ENCODE measurements at places on chromosomes 2 and 18.

DNA sequence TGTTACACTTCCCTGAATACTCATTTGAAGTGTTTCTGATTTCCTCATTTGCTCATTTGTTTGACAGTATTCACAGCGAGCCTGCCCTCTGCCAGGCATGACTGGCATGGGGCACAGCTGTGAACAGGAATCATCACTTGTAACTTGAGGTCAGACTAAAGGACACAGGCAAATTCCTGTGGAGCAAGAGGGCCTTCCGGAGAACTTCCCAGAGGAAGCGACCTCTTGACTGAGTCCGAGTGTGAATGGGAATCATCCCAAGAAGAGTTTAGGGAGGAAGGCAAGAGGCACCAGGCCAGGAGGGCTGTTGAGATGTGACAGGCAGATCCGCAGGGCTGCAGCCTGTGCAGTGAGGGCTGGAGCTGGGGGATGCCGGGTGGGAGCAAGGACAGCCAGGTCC is 45.4 kb downstream of the LIMS1 start:
- no peak for DNase-seq

- DNase-seq = no peak
Observed at GRCh38 chr2:173090276-173090877, 14.7 kb downstream of the MAP3K20 start.

DNA sequence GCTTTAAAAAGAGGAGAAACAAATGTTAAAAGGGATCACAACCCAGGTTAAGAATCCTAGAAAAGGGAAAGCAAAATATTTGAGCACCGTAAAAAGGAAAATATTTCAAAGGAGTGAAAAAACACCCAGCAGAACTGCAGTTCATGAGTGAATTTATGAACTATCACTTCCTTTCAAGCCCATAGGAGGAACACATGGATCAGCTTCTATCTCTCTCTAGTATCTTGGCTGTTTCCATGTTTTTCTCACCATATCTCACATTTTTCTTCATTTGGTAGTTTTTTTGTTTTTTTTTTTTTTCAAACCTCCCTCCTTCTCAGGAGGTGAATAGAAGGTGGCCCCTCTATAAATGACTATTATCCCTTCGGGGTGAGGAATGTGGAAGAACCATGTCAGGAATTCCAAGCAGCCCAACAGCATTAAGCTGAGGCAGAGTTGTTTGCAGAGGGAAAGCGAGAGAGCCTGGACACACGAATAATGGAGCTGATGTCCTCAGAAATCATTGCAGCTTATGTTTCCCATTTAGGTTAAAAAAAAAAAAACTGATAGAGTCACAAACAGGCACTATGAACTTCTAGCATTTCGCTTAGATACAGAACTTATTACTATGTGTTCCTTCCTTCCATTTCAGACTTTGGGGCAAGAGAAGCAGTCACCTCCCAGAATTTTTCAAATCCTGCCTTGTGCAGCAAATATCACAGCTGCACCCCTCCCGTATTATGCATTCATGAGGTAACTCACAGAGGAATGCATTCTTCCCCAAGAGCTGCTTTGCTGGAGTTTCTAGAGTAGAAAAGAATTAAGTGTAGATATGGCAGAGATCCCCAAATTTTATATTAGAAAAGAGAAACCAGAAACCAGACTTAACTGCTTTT is 315.6 kb downstream of the IRS1 start:
- DNase-seq = no peak

DNA sequence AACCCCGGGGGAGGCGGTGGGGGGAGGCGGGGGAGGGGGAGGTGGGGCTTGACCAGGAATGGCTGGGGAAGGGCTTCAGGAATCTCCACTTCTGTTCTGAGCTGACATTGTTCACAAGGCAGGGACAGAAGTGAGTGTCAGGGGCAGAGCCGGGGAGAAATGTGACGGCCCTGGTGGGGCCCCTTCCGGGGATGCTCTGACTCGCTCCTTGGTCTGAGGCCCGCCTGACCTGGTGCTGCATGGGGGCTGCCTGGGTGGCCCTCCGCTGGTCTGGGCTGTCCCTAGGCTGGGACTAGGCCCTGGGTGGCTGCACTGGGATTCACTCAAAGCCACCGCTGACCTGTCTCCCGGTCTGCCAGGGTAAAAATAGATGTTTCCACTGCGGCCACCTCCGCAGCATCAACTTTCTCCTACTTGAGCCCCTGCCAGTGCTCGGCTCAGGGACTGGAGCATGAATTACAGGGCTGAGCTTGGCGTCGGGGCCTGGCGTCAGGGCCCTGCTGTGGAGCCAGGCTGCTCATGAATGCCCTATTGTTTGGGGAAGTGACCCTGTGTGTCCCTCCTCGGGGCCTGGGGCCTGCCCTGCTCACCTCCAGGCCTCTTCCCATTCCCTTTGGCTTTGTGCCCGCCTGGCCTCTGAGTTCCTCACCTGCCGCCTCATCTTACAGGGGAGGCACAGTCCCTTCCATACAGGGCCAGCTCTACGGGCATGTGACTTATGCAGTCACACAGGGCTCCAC is 247.5 kb downstream of the DYSF start:
- DNase-seq = no peak

GRCh38 chr2:129170570-129170969 is 808.9 kb upstream of the RAB6C start:
- DNase-seq = no peak

DNA sequence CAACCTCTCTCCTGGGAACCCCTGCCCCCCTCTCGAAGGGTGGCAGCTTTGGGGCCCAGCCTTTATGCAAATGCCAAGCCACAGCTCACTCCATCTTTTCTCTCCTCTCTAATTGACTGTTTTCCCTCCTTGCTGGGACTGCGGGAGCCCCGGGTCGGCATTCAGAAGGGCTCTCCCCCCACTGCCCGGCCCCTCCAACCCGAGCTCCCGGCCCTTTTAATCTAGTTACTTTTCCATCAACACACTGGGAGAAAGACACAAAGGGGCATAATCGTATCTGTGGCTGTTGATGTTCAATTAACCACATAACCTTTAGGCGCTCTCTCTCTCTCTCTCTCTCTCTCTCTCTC is 95.4 kb downstream of the INHBB start:
- no peak for DNase-seq

DNA sequence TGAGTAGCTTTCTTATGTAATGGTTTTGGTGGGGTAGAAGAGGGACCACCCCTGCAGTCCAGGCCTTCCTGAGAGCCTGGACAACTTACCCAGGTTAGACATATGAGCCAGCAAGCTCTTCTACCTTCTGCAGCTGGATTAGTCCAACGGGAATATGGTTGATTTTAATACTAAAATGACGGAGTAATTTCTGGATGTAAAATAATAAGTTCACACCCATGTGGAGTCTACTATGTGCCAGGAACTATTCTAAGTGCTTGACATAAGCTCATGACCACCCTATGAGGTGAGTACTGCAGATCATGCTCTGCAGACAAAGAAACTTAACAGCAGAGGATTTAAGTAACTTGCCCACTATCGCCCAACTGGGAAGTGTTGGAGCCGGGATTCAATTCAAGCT is 45.5 kb downstream of the DPP4 start:
- DNase-seq = no peak

- no peak for DNase-seq
Observed at GRCh38 chr2:27117995-27118524, 868 bp downstream of the CGREF1 start.

DNA sequence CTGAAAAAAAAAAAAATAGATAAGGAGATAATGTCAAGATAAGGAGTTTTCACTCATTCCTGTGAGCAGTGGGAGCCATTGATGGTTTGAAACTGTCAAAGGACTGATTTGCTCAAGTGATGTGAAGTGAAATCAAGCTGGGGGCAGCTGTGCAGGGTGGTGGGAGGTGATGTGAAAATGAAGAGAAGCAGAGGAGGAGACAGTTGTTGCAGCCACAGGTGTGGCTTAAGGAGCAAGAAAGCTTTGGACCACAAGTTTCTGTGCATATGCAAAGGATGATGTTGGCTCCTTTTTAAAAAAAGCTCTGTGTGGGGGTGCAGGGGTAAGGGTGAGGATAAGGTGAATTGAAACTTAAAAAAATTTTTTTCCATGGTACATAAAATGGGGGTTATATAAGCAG is 8.3 kb downstream of the EFR3B start:
- no peak for DNase-seq

GRCh38 chr18:24593886-24594285 is 133.4 kb downstream of the HRH4 start:
- no peak for DNase-seq

GRCh38 chr18:24677011-24677410 is 216.6 kb downstream of the HRH4 start:
- DNase-seq = no peak

GRCh38 chr18:45712061-45712460 is 11.9 kb upstream of the SLC14A1 start:
- DNase-seq = no peak

GRCh38 chr18:24841536-24841935 is 381.1 kb downstream of the HRH4 start:
- DNase-seq = no peak

DNA sequence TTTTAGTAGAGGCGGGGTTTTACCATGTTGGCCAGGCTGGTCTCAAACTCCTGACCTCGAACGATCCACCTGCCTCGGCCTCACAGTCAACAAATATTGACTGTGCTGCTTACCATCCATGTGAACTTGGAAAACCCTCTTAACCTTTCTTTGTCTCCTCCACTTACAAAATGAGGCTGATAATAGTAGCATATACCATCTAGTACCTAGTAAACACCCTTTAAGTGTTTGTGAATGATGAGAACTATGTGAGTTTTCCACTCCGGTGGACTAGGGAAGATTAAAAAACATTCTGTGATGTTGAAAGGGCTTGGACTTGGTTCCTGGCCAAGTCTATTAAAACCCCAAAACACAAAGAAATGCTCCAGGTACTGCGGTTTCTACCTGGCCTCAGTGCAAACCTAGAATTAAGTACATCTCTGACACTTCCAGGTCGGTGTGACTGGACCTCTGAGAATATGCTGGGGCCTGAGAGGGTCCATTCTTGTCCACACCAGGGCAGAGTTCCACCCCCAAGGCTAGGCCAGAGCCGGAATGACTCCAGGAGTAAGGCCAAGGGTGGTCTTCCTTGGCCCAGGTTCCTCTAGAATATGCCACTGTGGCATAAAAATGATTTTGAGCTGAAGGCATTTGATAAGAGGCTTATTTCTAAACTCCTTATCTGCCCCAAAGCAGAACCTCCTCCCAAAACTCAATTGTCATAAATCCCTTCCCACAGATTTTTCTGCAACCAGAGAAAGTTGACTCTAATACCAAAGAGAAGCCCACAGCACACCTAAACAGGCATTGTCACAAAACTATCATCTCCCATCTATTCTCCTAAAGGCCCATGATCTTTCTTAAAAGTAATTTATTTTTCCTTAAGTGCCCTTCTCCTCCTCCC is 217.5 kb downstream of the TGIF1 start:
- no peak for DNase-seq

DNA sequence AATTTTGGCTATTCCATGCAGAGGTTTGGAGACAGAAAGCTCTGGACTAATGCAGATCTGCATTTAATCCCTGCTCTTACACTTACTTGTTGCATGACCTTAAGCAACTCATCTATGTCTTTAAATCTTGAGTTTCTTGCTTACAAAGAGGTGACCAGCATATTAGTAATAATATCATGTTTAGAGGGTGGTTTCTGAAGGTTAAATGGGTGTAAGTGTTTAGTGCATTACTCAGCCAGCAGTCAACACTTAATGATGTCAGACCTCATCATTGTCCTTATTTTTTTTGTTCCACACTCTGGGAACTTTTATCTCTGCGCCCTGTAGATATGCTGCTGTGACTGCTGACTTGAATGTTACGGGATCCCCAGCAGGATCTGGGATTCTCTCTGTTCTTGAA is 1.7 kb downstream of the IL1RL1 start:
- DNase-seq = no peak

GRCh38 chr2:26299471-26300101 is 46.4 kb upstream of the SELENOI start:
- no peak for DNase-seq

DNA sequence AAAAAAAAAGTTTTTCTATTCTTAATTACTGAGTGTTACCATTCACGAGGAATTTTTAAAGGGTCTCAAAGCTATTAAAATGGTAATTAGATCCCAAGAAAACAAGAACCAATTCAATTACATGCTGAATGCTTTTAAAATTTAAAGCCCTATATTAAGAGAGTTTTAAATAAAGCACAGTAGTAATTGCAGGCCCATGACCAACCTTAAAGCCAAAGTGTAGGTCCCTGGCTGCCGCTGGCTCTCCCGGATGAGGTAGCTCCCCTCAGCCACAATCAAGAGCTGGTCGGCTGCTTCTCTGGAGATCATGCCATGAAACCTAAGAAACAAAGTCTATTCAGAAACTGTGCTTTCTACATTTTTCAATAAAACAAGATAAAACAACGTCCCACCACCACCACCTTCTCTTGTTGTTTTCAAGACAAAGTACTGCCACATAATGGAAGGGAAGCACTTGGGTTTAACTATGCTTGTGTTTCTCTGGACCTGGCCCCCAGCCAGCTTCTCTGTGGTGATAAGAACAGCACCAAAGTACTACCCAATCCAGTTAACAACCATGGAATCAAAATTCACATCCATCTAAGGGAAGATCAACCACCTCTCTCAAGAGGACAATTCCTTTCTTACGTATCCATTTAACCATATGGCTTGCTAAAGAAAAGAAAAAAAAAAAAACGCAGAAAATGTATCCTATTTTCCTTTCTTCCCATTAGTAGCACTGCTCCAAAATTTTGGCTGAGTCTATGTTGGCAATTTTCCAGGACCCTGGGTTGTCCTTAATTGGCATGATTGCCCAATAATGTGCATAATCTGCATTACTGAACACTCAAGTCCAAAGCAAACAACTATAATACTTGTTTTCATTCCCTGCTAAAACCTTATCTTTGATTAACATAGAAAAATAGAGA is 90.1 kb downstream of the CHN1 start:
- DNase-seq = no peak

GRCh38 chr2:25201265-25201664 is 32.9 kb upstream of the POMC start:
- no peak for DNase-seq

DNA sequence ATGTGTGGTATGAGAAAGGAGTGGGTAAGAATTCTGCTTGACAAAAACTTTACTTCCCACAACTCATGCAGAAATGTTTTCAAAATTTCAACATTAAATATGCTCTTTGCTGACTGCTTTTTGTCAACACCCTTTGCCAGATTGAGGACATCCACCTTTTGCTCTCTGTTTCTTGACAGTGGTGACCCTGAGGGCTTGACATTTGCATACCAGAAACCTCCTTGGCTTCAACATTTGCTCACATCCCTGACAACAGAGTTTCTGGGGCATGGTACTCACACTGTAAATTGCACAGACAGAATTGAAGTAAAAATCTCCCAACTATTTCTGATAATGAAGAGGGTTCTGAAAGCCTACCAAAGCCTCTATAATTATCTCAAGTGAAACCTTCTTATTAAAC is 95.7 kb downstream of the RND3 start:
- DNase-seq = no peak

GRCh38 chr2:184067502-184067901 is 530.8 kb upstream of the ZNF804A start:
- DNase-seq = no peak

GRCh38 chr2:124347209-124347608 is 322.1 kb downstream of the CNTNAP5 start:
- no peak for DNase-seq

DNA sequence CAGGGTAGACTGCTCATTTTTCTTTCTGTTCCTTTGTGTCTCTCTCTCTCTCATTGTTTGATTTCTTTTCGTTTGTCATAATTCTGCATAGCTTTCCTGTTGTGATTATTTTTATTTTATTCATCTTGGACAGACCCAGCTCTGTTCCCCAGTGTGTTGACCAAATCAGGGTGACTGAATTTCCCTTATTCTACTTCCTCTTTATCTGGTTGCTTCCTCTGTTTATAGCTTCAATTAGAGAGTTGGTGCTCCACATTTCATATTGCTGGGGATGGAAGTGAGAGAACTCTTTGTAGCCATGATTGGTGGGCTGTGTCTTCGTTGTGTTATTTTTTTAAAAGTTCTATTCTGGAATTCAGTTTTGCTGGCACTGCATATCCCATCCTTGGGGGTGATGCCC is 19.1 kb downstream of the PROKR1 start:
- no peak for DNase-seq

Data from HL-60 (cell line).